Stimulated activated CD8-positive, alpha-beta memory T cell treated with anti-CD3 and anti-CD28 coated beads, Interleukin-7, amount 100 ng/mL, for 1 hour (primary cell): ENCODE measurements at places on chromosomes 5 and 9.

DNA sequence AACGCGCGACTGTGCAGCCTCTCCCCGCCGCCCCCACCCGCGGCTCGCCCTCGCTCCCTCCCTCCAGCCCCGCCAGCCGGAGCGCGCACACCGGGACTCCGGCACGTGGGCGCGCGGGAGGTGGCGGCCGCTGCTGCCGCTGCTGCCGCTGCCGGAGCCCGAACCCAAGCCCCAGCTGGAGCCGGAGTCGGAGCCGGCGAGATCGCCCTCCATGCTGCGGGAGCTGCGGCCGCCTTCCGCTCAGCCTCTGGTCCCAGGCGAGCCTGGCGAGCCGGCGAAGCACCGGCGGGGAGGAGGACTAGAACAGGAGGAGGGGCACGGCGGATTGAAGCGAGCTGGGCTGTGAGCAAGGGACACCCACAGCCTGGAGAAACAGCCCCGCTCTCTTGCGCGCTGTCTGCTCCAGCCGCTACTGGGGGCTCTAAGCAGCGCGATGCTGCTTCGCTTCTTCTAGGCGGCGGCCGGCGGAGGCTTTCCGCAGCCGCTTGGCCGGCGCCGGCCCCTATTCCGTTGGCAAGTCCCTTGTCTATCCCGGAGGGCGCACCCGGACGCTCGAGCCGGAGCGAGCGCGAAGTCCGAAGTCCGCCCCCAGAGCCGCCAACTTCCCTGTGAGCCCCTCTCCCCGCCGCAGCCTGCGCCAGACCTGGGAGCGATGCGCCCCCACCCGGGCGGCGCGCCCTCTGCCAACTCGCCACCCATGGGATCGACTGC, 598.7 kb upstream of the SGCD start:
- DNase-seq, result no peak

GRCh38 chr5:100771181-100771580, 131.9 kb downstream of the ST8SIA4 start:
- DNase-seq, result no peak

- no peak for DNase-seq
These were observed 343.3 kb upstream of the TNC start for GRCh38 chr9:115461280-115461679.

DNA sequence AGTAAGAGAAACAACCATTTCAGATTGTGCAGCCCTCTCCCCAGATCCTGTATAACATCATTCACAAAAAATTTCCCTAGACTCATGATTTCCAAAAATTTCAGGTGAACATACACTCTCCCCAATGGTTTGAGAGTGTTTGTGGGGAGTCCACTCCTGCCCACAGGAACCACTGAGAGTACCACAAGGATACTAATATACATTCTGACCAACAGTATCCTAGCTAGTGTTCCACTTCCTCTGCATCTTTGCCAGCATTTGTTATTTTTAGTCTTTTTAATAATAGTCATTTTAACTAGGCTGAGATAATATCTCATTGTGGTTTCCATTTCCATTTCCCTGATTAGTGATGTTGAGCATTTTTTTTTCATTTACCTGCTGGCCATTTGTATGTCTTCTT, 155.4 kb downstream of the DTWD2 start:
- no peak for DNase-seq

DNA sequence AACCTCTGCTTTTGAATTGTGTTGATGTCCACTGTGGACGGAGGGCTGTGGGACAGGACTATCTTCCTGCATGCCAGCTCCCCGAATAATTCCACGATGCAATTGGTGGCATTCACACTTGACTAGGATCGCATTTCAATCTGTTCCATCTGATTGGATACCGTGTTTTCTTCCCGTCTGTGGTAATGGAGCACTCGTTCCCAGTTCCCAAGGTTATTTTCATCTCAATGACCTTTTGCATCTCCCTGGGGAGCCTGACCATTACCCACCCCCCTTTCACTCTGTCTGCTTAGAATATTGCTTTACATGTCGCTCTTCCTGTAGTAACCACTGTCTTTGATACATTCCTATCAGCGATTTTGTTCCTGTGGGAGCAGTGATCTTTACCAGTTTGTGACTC, 402.2 kb upstream of the WWC1 start:
- no peak for DNase-seq

GRCh38 chr9:133257465-133257956, 17.5 kb downstream of the ABO start:
- DNase-seq, result no peak

GRCh38 chr9:100281066-100281465, 71.7 kb downstream of the TEX10 start:
- DNase-seq, result no peak

GRCh38 chr9:128099231-128099931, 28.1 kb downstream of the PTGES2 start:
- no peak for DNase-seq

GRCh38 chr9:131436376-131436775, 42.5 kb downstream of the PRRC2B start:
- no peak for DNase-seq

DNA sequence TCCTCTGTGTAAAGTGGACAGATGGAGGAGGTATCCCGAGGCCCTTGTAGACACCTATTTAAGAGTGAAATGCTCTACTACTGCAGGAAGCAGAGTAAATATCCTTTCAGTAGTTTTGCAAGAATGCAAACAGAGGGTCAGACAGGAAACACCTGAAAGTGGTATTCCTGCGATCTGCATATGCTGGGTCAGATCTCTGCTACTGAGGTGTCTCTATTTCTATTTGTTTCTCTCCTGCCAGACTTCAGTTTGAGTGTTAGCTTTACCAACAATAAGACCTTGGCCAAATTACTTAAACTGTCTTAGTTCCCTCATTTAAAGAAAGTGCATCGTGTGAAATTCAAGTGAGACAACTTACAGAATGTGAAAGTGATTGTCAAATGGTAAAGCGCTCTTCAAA, 47.6 kb downstream of the JAKMIP2 start:
- DNase-seq, result no peak

- no peak for DNase-seq
These were observed 155.3 kb upstream of the KLF4 start for GRCh38 chr9:107644733-107645463.
